ENCODE measurements at places on chromosomes 1 and 21.

DNA sequence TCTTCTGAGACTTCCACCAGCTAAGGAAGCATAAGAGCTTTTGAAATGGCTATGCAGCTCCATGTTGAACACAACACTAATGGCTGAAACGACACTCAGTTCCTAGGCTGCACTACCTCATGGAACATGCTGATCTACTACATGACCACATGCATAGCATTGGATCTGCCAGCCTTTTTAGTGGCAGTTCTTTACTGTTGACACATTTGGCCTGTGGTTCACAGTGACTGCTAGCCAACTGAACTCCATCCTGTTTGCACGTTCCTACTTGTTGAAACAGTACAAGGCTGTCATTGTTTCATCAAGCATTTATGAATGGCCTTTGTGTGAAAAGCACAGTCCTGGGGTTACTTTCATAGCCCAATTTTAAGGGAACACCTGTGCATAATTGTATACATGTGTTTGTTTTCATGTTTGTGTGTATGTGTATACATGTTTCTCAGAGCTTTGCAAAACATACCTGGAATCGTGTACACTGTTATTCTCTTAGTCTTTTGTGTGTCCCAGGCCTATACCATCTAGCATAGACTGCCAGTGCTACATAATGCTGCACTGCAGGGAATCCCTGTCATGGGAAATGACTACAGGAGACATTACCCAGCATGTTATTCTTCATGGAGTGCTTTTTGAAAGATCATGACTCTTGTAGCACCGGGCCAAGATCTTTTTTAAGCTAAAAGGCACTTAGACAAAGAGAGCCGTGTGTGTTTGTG, 179.6 kb upstream of the ESRRG start:
- DNase-seq: no peak

DNA sequence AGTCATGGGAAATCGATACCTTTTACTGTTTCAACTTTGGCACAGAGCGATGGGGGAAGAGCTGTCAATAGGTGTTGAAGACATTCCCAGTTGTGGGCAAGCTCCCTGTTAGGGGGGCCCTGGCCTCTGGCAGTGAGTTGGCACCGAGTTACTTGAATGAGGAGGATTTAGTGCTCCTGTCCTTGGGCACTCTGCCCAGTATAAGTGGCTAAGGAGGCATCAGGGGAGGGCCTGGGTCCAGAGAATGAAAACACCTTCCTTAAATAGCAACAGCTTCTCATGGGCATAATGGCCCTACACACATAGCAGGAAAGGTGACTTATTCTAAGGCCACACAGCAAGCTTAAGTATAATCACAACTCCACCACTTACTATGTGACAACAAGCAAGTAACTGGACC, 664.4 kb downstream of the PTPRU start:
- no peak for DNase-seq

DNA sequence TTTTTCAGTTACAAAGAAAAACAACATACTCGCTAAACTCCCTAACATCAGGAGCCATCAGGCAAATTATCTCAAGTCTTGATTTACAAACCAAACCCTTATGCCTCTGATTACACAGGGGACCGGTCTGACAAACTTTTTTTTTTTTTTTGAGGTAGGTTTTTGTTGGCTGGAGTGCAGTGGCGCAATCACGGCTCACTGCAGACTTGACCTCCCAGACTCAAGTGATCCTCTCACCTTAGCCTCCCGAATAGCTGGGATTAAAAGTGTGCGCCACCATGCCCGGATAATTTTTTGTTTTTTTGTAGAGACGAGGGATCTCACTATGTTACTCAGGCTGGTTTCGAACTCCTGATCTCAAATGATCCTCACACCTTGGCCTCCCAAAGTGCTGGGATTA, 3.8 kb upstream of the MIIP start:
- DNase-seq: no peak

- no peak for DNase-seq
Observed at GRCh38 chr1:186535388-186536133, 74.6 kb upstream of the PDC start.

Data from activated CD4-positive, alpha-beta T cell treated with anti-CD3 and anti-CD28 coated beads for 4 hours (primary cell).